ENCODE measurements at places on chromosomes 2 and 18. TPM values are rescaled to one million over a fixed set of nuclear protein-coding genes. Genes with fewer than 3 reads are reported as not detected.

Gene GKN2
- not detected for polyA plus RNA-seq

Gene KHK
- polyA plus RNA-seq, result 3.9 TPM

Gene ZNF396
- polyA plus RNA-seq, result 1.5 TPM

Gene COL3A1
- polyA plus RNA-seq, result 829 TPM

Gene LIPG
- 0.94 TPM for polyA plus RNA-seq

Gene SOCS6
- 8.1 TPM for polyA plus RNA-seq

Gene FEZ2
- 28.9 TPM for polyA plus RNA-seq

Gene FAM161A
- polyA plus RNA-seq, result 6.1 TPM

Gene TSHZ1
- polyA plus RNA-seq, result 51.8 TPM

Gene CNDP1
- polyA plus RNA-seq, result not detected

Gene ATP8B1
- polyA plus RNA-seq, result 2.4 TPM

Gene COLEC11
- 19.5 TPM for polyA plus RNA-seq

Gene HOXD11
- polyA plus RNA-seq, result 0.48 TPM

Gene ACMSD
- polyA plus RNA-seq, result not detected

Gene DLGAP1
- polyA plus RNA-seq, result 2.0 TPM

Gene MOCOS
- polyA plus RNA-seq, result 7.7 TPM

Gene RAMP1
- 17.3 TPM for polyA plus RNA-seq

Gene GCKR
- 4.7 TPM for polyA plus RNA-seq

Gene POTEJ
- polyA plus RNA-seq, result not detected

Data from ovary (tissue), 10 donors.